ENCODE measurements at places on chromosomes 3 and 15.

DNA sequence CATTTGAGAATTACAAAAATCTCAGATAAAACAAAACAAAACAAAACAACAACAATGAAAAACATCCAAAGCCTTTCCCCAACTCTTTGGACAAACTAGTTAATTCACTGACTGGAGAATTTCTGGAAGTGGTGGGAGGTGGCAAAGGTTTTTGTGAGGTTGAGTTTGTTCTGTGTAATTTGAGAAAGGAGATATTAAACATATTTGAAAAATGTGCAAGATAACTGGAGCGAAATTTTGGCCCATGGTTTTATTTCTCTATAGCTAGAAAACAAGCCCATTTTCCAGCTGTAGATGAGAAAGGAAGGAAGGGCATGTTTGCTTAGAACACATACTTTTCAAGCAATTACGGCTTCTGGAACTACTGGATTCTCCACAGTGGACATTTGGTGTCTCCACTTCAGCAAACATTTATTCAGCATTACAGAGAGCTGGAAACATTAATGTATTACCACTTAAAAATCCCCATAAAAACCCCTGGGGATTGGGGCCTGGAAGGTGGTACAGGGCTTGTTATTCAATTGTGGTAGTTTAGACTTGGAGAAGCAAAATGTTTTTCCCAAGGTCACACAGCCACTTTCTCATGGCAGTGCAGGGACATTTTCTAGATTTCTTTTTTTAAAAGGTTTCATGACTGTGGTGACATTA, 135.8 kb downstream of the THSD4 start:
- DNase-seq, result no peak

DNA sequence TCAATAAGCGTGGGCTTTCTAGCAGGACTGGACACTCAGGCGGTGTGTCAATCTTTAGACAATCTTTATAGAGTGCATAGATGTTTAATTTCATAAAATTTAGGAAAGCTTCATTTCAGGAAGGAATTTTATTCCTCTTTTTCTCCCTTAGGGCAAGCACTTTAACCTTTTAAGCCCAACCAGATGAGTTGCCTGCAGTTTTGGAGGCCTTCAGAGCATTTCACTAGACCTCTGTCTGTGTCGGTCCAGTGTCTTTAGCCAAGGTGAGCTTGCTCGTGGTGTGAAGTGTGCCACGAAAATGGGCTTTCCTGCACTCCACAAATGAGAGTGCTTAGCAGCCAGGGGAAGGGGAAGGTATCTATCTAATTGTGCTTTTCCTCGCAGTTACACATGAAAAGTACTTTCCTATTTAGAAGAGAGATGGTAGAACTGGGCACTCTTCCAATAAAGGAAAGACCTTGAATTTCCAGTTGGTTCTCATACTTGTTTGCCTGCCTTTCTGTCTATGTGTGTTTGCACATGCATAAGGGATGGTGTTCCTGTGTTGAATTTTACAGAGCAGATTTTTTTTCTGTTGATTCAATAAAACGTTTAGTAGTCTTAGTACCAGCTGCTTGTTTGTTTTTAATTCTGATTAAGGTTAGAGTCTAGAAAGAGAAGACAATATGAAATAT, 53.6 kb downstream of the FEZF2 start:
- no peak for DNase-seq

GRCh38 chr15:63939531-63940130, 105.9 kb upstream of the HERC1 start:
- DNase-seq, result no peak

- no peak for DNase-seq
These were observed at the start of gene ST8SIA2 for GRCh38 chr15:92393071-92393979. ST8SIA2 (plus strand) TSS chr15:92393881; CDS start chr15:92394065, 184 bp downstream.

DNA sequence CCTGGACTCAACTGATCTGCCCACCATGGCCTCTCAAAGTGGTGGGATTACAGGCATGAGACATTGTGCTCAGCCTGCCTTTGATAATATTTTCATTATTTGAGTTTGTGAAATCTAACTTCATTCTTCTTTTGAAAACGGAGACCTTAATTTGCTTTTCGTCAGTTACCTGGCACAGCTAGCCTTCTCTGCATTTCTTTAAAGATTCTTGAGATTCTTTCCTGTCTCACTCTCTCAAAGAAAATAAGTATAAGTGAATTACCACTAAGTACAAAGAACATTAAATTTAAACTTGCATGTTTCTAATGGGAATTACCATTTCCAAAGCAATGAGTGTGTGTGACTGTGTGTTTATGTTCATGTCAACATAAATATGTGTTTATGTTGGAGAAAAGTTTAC, 187.9 kb downstream of the NFKBIZ start:
- DNase-seq, result no peak

DNA sequence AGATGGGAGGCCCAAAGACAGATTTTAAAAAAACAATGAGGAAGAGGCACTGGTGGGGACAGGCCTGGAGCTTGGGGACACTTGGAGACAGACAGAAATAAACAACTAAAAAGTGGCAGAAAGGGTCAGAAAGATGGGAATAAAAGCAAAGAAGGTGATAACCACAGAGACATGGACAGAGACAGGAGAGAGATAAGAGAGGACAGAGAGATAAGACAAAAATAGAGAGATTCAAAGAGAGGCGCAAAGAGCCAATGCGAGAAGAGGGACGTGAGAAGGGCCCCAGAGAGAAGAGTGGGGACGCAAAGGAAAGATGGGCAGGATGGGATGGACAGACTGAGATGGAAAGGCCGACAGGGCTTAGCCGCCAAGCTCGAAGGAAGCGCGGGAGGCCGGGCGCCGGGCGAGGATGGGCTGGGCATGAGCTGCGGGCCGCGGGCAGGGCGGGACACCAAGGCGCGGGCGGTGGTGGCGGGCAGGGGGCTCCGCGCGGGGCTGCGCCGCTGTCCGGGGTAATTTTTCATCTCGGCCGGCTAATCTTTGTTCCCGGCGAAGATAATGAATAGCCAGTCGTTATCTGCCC, 3.1 kb upstream of the GATA2 start:
- no peak for DNase-seq

GRCh38 chr3:178465260-178466180, 70.7 kb upstream of the KCNMB2 start:
- DNase-seq, result no peak

- DNase-seq, result no peak
These were observed 30.7 kb upstream of the USP3 start for GRCh38 chr15:63473749-63473998.

GRCh38 chr3:181561139-181562031, 150.3 kb upstream of the SOX2 start:
- no peak for DNase-seq

GRCh38 chr15:44763187-44763586, 26.9 kb downstream of the TRIM69 start:
- DNase-seq, result no peak

GRCh38 chr15:81322676-81323253, 1.2 kb downstream of the STARD5 start:
- no peak for DNase-seq

DNA sequence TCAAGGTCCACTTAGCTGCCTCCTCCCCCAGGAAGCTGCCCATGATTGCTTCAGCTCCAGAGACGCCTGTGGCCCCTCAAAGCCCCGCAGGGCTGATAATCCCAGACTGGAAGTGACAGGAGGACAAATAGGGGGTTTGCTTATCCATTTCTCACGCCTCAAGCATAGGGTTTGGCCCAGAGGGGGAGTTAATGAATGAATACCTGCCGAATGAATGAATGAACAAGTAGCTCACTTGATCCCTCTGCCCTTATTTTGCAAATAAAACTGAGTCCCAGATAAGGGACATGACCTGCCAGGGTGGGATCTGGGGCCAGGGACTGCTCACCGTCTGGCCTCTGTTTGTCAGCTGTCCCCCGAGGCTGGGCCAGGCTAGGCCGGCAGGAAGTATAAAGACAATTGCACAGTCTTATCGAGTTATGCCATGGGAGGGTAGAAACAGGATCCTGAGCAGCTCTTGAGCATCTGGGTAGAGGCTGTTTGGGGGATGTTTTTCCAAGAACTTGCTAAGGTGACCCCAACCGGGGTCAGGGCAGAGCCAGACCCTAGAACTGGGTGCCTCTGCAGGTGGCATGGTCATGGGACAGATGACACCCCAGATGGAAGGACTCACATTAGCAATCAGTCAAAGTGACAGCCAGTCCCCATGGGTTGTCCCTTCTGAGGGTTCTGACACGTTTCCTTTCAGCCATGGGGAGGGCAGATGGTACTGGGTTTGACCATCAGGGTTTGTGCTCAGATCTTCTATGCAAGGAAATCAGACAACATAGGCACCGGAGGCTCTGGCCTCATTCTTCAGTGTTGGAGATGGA, 45.0 kb downstream of the IQSEC1 start:
- DNase-seq, result no peak

- DNase-seq, result peak; percentile 79
These were observed 1.6 kb upstream of the SIN3A start for GRCh38 chr15:75452865-75453702.

GRCh38 chr3:59191651-59192050, 141.8 kb upstream of the CFAP20DC start:
- no peak for DNase-seq

- DNase-seq, result no peak
These were observed 41.3 kb downstream of the CA12 start for GRCh38 chr15:63340353-63340752.

DNA sequence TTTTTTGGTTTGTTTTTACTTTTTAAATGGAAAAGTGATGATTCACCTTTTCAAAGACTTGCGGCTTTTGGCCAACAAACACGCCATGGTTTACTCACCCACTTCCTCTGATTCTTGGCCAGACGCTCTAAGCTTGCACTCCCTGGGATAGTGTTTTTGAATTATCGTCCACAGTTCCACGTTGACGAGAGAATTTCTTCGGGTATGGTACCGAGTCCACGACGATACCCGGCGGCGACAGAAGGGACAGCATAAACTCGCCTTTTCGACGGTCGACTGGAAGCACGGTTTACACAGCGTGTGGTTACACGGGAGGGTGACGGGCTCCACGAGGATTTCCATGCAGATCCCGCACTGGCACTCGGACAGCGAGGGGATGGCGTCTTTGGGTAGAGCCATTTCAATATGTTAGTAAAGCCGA, 783 bp downstream of the RNF168 start:
- no peak for DNase-seq

DNA sequence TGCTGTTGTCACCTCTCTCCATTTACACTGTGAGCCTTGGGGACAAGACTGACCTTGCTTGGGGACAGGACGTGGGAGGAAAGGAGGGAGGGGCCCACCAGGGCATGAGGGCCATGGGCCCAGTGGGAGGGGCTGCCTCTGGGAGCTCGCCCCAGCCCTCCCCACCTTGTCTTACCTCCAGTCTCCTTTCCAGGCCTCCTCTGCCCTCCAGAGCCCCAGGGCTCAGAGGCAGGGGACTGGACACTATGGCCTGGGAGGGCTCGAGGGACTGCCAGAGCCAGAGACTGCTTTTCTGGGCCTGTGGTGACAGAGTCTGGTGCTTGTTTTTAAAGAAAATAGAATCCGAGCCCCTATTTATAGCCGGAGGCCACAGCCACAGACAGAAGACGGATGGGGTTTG, 10.2 kb downstream of the CSPG4 start:
- no peak for DNase-seq

GRCh38 chr3:187696021-187696420, 6.3 kb downstream of the RTP2 start:
- no peak for DNase-seq

GRCh38 chr15:50257332-50257731, 8.2 kb downstream of the HDC start:
- DNase-seq, result no peak

DNA sequence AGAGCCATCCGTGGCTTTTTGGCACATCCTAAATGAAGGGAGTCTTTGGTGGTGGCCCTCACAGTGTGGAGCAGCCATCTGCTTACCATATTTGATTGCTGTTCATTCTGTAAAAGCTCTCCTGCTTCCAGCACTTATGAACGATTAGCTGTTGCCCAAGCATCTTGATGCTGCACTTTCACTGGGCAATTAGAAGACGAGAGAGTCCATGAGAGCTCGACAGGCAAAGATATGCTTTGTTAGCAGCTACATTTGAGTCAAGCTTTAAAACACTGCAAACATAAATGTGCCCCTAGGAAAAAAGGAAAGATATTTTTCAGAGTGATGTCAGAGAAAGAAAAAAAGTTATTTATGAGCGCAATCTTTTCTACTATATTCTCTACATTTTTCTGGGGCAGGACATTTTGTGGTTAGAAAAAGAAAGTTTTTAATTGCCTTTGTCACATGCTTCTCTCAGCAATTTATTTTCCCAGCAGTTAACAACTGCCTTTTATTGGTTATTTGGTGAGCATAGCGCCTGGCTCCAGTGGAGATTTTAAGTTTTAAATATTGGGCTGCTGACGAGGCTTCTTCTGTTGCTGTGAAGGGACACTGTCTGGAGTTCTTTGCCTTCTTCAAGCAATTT, 468.4 kb downstream of the C3orf38 start:
- no peak for DNase-seq

DNA sequence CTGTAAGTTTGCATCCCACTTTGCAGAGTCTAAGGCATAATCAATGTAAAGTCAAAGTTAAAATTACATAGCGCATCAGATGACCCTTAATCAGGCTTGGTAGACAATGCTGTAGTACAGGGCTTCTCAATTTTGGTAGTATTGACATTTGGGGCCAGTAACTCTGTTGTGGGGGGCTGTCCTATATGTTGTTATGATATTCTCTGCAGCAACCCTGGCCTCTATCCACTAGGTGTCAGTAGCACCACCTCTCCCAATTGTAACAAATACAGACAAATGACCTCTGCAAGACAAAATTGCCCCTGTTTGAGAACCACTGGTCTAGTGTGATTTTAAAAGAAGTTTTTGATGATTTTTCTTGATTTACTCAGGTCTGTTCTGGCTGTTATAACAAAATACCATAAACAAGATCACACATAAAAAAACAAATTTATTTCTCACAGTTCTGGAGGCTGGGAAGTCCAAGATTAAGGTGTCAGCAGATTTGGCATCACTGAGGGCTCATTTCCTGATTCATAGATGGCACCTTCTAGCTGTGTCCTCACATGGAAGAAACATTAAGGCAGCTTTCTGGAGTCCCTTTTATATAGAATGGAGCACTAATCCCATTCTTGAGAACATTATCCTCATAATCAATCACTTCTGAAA, 37.6 kb upstream of the SLC9A9 start:
- no peak for DNase-seq

DNA sequence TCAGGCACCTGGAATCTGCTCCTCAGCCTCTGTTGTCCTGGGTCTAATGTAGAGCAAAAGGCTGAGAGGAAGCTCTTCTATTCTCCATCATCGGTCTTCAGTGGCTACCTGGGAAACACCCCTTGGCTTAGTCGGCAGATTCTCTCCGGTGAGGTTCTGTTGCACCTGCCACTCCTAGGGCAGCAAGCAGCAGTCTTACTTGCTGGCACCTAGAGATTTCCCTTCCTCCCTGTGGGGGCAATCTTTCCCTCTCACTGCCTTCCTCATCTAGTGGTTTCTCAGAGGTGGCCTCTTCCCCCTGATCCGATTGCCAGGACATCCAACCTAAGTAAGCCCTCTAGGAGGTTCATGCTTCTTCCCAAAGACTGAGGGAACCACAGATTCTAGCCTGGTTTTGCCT, 60.8 kb downstream of the PLS1 start:
- DNase-seq, result no peak

- DNase-seq, result no peak
These were observed 2.8 kb upstream of the ILDR1 start for GRCh38 chr3:122024800-122025199.

Measured in CMK (cell line).